ENCODE measurements at places on chromosomes 3 and 15.

GRCh38 chr3:193546129-193546528, 8.6 kb downstream of the ATP13A4 start:
- no peak for DNase-seq

- DNase-seq, result no peak
Observed at GRCh38 chr15:62770111-62770660, 272.4 kb upstream of the TPM1 start.

DNA sequence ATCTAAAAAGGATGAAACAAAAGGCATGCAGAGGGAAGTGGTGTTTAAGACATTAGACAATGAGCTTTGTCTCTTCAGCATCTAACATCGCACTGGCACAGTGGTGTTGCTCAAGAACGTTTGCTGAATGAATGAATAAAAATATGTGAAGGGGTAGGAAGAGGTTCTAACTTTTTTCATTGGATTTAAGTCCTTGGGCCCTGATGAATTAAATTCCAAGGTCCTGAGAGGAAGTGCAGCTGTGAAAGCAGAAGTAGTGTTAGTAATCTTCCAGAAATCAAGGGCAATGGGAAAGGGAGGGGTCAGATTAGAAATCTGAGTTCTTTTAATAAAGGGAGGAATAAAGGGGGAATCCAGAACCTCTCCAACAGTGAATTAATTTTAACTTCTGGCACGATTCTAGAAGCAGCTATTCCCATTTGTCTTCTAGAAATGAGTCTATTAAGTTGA, 29.6 kb downstream of the TLNRD1 start:
- no peak for DNase-seq

GRCh38 chr3:134059035-134059601, 29.4 kb upstream of the SLCO2A1 start:
- no peak for DNase-seq

DNA sequence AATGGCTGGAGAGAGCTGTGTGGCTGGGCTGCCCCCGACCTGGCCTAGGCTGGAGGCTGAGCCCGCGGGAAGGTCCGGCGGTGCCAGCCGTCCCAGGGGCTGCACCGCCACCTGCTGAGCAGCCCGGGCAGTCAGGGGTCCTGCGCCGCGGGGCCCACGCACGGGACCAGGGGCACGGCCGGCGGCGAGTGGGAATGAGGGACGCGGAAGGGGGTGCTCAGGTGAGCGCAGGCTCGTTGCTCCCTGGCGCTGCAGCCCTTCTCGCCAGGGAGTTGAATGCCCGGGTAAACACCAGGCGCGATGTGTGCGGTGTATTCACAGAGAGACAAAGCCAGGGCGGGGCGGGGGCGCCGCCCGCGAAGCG, 666 bp upstream of the SEMA3F start:
- no peak for DNase-seq

DNA sequence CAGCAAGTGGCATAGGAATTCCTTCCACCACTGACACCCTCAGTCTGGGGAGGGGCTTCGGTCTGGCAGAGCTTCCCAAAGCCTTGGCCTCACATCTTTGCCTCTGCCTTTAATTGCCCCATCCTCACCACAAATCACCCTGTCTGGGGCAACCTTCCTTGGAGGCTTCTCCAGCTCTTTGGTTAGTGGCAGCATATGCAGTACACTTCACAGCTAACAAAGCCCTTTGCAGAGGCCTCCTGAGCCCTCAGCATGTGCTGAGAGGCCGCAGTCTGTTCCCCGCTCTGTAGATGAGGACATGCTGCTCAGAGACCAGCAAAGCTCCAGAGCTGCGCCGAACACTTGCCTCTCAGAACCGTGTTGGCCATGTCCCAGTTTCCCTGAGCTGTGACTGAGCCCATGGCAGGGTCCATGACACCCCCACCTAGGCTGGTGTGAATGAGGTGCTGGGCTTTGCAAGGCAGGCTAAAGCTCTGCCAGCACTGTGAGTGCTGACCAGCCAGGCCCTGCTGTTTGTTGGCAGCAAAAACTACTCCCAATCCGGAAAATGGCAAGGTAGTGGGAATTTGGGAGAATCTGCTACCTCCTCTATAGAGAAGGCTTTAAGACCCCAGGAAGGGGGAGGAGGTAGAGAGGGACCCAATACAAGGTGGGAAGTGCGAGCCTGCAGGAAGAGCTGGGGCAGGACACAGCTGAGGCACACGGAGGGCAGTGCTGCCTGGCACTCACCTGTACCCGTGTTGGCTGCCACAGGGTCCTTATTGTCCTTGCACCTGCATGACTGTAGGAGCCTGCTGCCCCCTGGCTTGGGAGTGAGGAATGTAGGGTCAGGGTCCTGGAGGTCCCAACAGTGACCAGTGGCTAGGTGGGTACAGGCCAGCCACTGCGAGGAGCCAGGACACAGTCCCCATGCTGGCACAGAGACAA, 8.4 kb upstream of the KLF15 start:
- DNase-seq, result no peak

GRCh38 chr3:80688814-80689213, 921.0 kb upstream of the ROBO1 start:
- no peak for DNase-seq

DNA sequence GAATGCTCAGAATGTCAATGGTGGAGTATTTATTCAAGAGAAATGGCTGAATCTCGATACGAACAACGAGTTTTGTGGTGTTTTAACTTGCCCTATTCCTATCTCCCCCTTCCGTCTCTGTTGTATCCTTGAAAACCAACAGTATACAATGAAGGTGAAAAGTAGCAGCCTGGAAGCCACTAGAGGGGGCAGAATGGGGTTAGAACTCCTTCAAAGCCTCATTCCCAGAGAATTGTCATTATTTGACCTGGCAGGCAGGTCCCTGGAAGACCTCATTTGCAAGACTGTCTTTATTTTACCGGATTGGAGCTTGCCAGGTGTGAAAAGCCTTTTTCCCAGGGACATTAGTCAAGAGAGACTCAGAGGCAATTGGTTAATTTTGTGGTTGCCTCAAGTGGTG, 139.4 kb downstream of the LRRC28 start:
- no peak for DNase-seq

DNA sequence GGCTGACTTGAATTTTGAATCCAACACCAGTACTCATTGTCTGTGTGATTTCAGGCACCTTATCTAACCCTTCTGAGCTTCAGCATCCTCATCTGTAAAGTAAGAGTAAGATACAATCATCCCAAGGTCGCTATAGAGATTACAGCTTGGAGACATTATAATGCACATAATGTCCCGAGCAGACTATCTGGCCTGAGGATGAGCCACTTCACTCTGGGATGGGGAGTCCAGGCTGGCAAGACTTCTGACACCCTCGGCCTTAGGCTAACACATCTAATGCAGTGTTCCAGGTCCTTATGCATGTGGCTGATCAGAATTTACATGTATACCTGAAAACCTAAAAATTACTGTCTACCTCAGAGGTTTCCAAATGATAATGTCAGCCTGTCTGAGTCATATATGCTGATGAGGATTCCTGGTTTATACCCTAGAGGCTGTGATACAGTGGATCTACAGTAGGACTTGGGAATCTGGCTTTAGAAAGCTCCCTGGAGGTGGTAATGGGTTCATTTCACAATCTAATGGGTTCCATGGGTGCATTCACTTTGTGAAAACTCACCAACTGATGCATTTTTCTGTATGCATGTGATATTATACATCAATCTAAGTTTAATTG, 229.0 kb upstream of the SLCO3A1 start:
- DNase-seq, result no peak

DNA sequence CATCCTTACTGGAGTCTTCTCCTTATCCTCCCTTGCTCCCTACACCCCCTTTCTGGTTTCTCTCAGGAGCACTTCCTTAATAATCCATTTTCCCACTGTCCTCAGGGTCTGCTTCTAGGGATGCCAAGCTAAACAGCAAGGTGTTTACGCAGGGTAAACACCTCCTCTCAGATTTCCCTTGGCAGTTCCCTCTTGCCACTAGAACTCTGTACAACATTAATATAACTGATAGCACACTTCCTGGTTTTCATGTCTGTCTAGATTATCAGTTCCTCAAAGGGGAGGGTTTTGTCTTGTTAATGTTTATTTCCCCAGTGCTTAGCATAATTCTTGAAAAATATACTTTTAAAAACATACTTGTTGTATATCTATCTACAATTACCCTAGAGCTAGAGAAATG, 118.0 kb upstream of the SLC24A5 start:
- no peak for DNase-seq

- peak; percentile 90 for DNase-seq
Observed at GRCh38 chr3:177358091-177358976, 161.1 kb upstream of the TBL1XR1 start.

DNA sequence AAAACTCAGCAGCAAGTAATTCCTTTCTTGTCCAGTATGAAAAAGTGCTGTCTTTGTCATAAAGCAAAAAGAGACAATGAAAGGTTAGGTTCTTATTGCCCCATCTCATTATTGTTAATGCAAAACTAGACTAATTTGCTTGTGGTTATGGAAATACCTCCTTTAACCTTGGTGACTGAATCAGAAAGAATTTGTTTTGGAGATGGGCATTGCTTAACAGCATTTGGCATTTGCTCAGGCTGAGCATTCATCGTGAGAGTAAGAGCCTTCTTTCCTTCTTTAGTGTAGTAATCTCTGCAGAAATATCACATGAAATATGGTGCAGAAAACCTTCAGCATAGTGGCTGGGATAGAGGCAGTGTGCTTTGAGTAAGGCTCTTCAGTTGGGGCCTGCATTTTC, 103.1 kb downstream of the CNTN6 start:
- DNase-seq, result no peak

DNA sequence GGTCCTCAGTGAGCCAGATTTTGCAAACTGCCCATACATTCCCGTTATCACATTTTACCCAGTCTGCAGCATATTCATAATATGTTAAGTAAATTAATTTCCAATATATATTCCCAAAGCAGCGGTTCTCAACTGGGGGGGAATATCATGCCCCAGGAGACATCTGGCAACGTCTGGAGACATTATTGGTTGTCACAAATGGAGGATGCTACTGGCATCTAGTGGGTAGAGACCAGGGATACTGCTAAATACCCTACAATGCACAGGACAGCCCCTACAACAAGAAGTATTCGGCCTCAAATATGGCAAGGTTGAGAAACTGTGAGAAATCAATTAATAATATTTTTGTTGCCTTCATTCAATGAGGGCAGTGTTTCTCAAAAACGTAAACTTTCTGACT, 280.3 kb downstream of the MAGI1 start:
- DNase-seq, result no peak

DNA sequence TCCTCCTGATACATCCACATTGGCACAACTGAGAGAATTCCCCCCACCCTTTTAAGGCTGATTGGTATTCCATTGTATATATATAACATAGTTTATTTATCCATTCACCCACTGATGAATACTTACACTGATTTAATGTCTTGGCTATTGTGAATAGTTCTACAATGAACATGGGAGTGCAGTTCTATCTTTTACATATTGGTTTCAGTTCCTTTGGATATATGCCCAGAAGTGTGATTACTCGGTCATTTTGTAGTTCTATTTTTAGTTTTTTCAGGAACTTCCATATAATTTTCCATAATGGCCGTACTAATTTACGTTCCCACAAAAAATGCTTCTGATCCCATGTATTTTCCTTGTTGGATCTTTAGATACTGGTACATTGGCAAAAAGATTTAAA, 135.3 kb downstream of the FMN1 start:
- DNase-seq, result no peak

DNA sequence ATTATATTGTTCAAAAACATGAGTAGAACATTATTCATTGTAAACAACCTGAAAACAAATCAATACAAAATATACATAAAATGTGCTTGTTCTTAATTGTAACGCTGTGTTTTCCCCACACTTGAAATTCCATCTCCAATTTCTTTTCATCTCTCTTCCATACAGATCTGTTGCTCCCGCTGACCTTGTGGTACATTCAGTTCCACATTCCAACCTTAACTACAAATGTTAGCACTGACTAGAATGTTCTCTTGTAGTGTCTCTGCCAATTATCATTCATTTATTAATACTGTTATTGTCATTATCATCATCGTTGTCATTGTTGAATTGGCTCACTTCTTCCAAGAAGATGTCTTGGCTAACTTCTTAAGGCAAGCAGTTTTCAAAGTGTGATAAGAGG, 65.7 kb downstream of the NLGN1 start:
- no peak for DNase-seq

DNA sequence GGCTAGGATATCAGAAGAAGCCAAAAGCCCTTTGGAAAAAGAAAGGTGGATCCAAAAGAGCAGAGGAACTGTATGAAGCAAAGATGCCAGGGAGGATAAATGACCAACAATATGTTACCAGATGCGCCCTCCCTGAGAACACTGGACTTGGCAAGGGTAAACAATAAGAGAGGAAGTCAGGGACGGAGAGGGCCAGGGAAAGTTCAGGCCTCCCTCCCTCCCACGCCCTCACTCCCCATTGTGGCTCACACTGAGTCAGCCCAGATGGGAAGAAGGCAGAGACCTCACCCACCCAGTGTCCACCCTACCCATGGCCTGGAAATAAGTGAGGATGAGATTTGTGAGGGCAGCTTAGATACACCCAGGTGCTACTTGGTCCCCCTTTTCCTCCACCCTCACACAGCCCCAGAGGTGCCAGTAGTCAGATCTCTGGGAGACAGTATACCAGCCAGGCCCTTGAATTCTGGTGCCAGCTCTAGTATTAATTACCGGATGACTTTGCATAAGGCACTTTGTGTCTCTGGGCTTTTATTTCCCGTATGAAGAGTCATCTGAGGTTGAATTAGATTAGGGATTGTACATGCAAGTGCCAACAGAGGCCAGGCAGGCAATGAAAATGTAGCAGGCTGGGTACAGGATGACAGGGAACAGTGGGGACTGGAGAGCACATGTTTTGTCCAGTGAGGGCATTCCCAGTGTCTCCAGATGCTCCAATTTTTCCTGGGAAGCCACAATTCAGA, 35.1 kb upstream of the FRMD4B start:
- DNase-seq, result no peak

- DNase-seq, result no peak
Observed at GRCh38 chr3:110902453-110903085, 169.0 kb upstream of the NECTIN3 start.

GRCh38 chr3:196708467-196708866, 3.6 kb downstream of the CEP19 start:
- DNase-seq, result no peak

DNA sequence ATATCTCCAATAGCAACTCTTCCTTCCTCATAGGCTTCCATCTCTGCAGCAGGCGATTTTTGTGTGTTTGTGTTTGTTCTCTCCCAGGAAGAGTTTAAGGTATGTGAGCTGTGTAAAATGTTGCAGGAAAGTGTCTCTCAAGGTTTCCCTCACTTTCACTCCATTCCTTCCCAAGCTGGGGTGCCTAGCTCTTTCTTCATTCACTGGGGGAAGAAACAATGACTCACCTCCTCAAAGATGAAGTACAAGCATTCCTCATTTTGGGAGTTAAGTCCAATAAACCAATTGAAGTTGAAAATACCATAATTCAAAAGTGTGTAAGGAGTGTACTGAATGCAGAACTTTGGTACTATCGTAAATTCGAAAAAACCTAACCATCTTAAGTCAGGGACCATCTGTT, 422.7 kb upstream of the CFAP20DC start:
- DNase-seq, result no peak

- DNase-seq, result peak; percentile 96
Observed at GRCh38 chr15:69713726-69714559, 261.3 kb downstream of the RPLP1 start.

GRCh38 chr3:67033079-67033478, 35.0 kb downstream of the KBTBD8 start:
- DNase-seq, result no peak
